Psoas muscle (tissue), 8 donors: ENCODE measurements at places on chromosomes 16 and 17. TPM values are rescaled to one million over a fixed set of nuclear protein-coding genes. Genes with fewer than 3 reads are reported as not detected.

CCDC78 gene
- polyA plus RNA-seq = 0.16 TPM

VPS35 gene
- polyA plus RNA-seq = 47.0 TPM

GRCh38 chr16:78465730-78466129 lies 366.3 kb downstream of the WWOX start:
- no peak for DNase-seq

ATP1B2 gene
- polyA plus RNA-seq = 1.0 TPM

GRCh38 chr16:81482329-81483063 lies 37.9 kb downstream of the CMIP start:
- DNase-seq = no peak

DNA sequence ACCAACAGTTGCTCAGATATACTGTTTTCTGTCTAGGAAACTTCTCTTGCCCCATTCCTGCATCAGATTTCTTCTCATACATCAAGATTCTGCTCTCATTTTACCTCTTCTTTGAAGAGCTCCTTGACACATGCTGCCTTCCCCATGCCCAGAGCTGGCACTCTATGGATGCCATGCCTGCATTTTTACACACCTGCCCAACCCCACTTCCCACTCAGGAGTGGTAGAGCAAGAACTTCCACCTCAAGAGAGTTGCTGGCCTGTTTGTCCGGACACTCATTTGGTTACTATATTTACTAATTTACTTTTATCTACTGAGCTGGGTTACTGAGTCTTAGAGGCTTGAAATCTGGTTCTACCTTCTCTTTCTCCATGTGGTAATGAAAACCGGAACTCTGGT lies 98.3 kb upstream of the HLF start:
- DNase-seq = no peak

- DNase-seq = no peak
These were observed 354.0 kb downstream of the XYLT1 start for GRCh38 chr16:17116595-17117322.

- DNase-seq = peak; percentile 87
These were observed 12.1 kb downstream of the CYB561 start for GRCh38 chr17:63433746-63434591.

DNA sequence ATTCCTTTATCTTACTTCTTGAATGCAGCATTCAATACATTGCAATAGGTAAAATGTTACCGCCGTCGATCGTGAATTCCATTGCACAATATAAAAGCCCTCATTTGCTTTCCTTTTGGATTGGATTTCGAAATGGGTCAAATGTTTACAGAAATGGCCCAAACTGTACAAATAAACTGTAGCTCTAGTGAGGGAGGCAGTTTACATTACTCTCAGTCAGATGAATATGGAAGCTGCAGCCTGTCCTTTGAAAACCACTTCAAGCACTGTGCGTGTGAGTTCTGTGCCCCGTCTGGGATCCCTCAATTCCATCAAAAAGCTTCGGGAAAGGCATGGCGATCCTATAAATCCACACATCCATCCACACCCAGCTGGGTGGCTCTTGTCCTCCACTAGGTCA lies 258.6 kb upstream of the FOXF1 start:
- DNase-seq = no peak

GRCh38 chr17:68682903-68683302 lies 81.7 kb upstream of the FAM20A start:
- DNase-seq = no peak
